ENCODE measurements at places on chromosomes 4 and X. TPM values are rescaled to one million over a fixed set of nuclear protein-coding genes. Genes with fewer than 3 reads are reported as not detected.

AMOT gene
- total RNA-seq = 35.1 TPM

WDR17 gene
- 6.4 TPM for total RNA-seq

SMARCA5 gene
- total RNA-seq = 42.4 TPM

CD38 gene
- 8.9 TPM for total RNA-seq

FAM9B gene
- total RNA-seq = not detected

NLRP2B gene
- not detected for total RNA-seq

IRF2 gene
- total RNA-seq = 42.8 TPM

ATP10D gene
- 43.6 TPM for total RNA-seq

MRFAP1L1 gene
- 57.1 TPM for total RNA-seq

XKRX gene
- 0.63 TPM for total RNA-seq

ARMCX4 gene
- 16.0 TPM for total RNA-seq

FGFBP2 gene
- total RNA-seq = 0.72 TPM

GAGE1 gene
- total RNA-seq = not detected

NAA11 gene
- total RNA-seq = not detected

TMPRSS11E gene
- total RNA-seq = 2.3 TPM

- no peak for DNase-seq
Measured at GRCh38 chr4:15078682-15079642, 76.7 kb downstream of the CPEB2 start.

DNA sequence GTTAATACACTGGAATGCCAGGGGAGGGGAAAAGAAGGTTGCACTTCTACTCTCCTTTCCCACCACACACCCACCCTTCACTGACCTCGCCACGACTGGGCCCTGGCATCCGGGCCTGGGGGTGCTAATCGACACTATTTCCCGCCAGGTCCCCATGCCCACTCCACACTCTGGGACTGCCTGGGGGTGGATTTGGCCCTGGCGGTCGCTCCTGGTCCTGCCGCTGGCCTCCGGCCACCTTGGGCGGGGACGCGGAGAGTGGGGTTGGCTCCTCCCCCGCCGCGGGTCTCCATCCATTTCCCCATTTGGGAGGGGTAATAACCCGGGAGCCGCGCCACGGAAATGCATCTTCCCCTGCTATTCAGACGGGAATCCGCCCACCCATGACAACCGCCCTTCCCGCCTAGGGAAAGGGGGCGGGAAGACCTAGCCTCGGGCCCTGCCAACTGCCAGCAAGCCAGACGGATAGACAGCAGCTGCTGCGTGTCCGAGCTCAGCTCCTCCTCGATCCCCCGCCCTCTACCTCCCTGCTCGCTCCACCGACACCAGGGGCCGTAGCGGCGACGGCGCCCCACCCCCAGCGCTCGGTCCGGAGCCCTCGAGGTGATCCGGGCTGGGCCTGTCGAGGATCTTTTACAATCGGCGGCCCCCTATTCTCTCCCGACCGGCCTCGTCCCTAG, 78.1 kb downstream of the RLIM start:
- peak; percentile 87 for DNase-seq

GRCh38 chrX:23851544-23851943, 56.2 kb downstream of the APOO start:
- DNase-seq = no peak

GRCh38 chr4:123783151-123783790, 386.7 kb downstream of the SPRY1 start:
- DNase-seq = no peak

DNA sequence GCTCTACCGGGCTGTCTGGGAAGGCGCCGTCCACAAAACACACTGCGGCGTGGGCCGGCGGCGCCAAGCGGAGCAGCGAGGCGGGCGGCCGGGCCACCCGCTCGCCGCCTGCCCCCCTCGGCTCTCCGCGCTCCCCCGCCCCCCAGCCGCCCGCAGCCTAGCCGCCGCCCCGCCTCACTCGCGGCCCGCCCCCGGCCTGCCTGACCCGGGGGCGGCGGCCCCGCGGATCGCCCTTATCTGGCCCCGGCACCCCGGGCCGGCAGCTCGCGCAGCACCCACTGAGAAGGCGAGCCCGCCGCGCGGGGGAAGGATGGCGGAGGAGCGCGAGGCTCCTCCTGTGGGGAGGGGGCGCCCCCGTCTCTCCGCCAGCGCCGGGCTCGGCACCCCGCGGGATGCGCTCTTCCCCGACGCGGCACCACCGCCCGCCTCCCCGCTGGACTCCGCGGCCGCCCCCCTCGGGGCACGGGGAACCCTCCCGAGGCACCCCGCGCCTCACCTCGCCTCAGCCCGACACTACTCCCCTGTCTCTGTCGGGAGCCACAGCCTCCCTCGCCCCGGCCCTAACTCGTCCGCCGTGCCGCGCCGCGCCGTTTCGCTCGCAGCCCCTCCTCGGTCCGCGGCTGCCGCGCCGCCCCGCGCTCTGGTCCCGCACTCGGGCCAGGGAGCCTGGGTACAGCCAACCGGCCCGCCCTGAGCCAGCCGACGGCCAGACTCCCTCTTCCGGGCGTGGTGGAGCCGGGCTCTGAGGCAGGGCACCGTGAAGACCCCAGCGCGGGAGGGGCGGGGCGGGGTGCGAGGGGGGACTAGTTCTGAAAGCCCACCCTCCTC, 566 bp downstream of the ATP11C start:
- peak; percentile 88 for DNase-seq

DNA sequence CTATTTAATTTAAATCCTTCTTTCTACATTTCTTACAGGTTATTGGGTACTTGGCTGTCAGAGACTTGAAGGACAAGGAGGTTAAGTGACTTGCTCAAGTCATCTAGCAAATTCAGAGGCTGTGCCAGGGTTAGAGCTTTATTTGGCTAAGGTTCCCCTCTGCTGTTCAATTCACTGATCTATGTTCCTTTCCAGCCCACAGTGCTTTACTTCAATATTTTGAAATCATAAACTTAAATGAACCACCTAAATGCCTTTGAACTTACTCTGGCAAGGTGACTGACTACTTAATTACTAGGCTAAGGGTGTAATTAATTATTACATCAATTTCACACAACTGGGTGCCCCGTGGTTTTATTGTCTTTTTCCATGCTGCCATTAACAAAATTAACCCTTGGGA, 288.7 kb downstream of the CAMK2D start:
- DNase-seq = no peak

- DNase-seq = no peak
Measured at GRCh38 chr4:139769364-139769763, 103.7 kb downstream of the MGST2 start.

- DNase-seq = peak; percentile 43
Measured at GRCh38 chr4:76301068-76301774, 5.3 kb upstream of the STBD1 start.

DNA sequence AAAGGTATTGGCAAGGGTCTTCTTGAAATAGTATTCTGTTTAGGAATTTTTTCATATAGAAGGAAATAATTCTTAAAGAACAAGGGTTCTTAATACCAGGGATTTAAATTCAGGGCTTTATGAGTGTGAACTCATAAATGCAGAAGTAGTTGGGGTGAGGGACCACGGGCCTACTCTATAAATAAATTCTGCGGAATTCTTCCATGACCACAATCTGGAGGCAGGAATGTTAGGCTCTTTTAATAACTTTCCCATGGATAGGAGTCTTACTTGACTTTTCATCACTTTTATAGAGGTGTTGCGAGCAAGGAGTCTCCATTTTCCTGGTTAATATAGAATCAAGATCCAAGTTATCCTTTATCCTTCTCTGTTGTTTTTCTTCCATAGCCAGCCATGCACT, 76.7 kb upstream of the SLC4A4 start:
- DNase-seq = no peak

- DNase-seq = no peak
Measured at GRCh38 chr4:16992566-16993225, 94.3 kb upstream of the LDB2 start.

- DNase-seq = no peak
Measured at GRCh38 chr4:2321279-2322196, 59.6 kb upstream of the MXD4 start.

DNA sequence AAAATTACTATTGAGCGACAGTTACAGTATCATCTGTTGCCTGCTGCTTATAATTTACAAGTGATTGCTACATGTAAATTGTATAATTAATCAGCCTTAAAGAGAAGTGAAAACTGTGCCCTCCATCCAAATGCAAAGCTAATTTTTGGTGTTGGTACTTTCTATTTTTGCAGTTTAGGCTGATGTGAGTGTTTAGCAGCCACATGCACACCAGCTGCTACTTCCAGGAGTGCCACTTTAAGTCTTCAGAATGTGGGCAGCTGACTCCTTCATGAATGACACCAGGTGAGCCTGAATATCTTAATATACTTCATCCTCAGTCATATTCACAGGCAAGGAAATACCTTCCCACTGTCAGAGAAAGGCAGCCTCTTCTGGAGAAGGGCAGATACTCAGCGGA, 149.8 kb upstream of the RASGEF1B start:
- DNase-seq = no peak

GRCh38 chr4:82774711-82775171, 23.9 kb downstream of the SCD5 start:
- DNase-seq = no peak

DNA sequence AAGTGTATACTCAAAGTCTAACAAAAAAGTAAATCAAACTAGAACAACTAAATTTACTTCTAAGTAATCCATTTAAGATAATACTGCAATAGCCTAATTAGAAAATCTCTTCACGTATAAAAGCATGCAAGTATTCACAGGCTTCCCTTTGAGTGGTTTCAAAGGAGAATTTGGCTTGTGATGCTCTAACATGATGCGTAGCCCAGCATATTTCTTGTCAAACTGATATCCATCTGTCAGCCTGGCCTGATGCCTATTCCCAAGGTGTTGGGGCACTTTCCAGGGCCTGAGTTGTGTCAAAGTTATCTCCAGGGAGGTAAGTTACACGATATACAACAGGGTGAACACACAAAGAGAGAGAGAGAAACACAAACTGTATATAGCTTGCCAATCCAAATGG, 287.0 kb upstream of the MAGEB18 start:
- no peak for DNase-seq

GRCh38 chr4:134867027-134867426, 665.4 kb upstream of the PABPC4L start:
- DNase-seq = no peak

- no peak for DNase-seq
Measured at GRCh38 chrX:15373976-15374375, 10.2 kb downstream of the VEGFD start.

DNA sequence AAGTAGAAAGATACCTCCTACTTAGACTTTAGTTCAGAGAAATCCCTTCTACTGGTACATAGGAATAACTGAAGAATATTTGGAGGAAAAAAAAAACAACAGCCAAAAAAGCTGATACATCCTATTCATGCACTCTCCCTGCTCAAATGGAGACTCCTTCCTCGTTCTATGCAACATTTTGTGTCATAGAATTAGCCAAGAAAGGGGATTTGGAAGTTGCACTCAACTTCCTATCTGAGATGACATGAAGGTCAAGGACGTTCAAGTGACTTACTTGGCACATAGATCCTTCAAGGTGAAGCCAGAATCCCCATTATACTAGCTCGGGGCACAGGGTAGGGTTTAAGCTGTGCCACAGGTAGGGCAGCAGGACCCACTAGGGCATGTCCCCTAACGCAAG, 56.2 kb upstream of the S100G start:
- no peak for DNase-seq

- DNase-seq = no peak
Measured at GRCh38 chr4:52014903-52015302, 5.3 kb downstream of the LRRC66 start.

- no peak for DNase-seq
Measured at GRCh38 chr4:111506706-111507105, 638.5 kb upstream of the FAM241A start.

GRCh38 chrX:150676221-150676620, 17.0 kb upstream of the MTMR1 start:
- no peak for DNase-seq

GRCh38 chr4:88674565-88674964, 23.1 kb downstream of the NAP1L5 start:
- DNase-seq = no peak

DNA sequence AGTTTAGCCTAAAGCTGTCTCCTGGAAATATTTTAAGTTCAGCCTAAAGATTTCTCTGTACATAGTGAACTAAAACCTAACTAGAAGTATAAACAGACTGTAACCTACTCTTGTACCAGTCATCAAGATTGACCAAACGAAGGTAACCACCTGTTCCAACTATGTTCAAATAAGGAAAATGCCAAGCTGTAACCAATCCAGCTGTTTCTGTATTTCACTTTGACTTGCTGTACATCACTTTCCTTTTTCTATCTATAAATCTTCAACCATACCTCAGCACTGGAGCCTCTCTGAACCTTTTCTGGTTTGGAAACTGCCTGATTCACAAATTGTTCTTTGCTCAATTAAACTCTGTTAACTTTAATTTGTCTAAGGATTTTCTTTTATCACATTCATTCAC, 3.1 kb upstream of the CYSLTR1 start:
- DNase-seq = no peak

- no peak for DNase-seq
Measured at GRCh38 chrX:129158505-129158904, 364.8 kb downstream of the SMARCA1 start.

DNA sequence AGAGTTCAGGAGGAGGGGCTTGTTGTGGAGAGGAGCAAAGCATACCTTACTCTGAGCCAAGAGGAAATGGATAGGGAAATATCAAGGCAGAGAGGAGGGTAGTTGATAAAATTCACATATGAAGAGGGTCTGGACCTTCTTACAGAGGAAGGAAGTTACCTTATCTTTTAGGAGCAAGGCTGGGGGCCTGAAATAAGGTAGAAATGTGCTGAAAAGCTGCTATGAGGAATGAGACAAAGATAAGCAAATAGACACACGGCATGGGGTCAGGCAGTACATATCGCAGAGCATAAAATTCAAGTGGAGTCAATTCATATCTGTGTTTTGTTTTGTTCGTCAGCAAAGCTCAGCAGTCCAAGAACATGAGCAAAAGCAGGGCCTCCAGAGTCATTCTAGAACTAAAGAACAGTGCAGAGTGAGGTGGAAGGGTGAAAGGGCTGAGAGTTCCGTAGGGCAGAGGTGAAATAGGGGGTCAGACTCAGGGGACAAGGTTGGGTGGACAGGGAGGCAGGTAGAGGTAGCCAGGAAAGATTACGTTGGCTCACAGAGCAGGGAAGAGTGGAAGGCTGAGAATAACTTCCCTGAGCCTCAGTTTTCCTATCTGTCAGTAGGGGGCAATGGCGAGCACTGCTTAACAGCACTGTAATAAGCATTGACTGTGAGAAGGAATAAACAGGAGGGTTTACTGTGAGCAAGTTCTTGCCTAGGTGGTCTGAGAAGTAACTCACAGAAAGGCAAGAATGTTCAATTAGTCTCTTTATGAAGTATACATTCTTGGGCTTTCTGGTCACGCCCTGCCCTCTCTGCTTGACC, 9.2 kb downstream of the VSIG4 start:
- DNase-seq = no peak
